ENCODE measurements at places on chromosomes 1 and 21. TPM values are rescaled to one million over a fixed set of nuclear protein-coding genes. Genes with fewer than 3 reads are reported as not detected.

The AMY2A gene
- not detected for polyA plus RNA-seq

The BCAS2 gene
- polyA plus RNA-seq, result 108 TPM

The ZNF695 gene
- 1.6 TPM for polyA plus RNA-seq

The OR2AK2 gene
- polyA plus RNA-seq, result not detected

The OR2L13 gene
- not detected for polyA plus RNA-seq

The TSPAN1 gene
- not detected for polyA plus RNA-seq

The ATP1A4 gene
- 0.63 TPM for polyA plus RNA-seq

The CFAP126 gene
- not detected for polyA plus RNA-seq

The ANGPTL3 gene
- polyA plus RNA-seq, result not detected
